CD4-positive, alpha-beta memory T cell (primary cell): ENCODE measurements at places on chromosomes 11 and 22.

DNA sequence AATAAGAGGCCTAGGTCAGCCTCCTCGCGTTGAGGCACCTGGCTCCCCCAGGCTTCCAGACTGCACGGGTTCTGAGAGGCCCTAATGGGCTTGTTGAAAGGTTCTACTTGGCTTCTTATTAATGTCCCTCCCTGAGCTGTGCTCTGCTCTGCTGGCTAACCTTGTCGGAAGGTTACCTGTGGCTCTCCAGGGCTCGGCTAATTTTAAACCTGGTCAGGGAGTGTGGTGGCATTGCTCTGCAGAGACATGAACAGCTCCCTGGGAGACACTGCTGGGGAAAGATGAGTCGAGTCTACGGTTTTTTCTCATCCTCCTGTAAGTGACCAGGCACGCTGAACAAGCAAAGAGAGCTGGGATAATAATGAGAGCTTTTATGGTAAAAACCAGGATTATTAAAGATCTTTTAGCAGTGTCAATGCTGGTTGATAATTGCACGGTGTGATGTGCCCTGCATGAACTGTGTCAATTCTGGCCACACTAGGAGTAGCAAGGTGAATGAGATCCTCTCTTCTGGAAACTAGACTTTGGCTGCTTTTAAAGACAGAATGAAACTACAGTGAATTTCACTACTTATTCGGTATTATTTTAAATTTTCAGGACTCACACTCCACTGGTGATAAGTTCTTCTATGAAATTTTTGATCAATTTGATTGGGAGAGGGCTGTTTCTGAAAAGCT lies 70.7 kb downstream of the TEAD1 start:
- no peak overlapping the region for H3K4me3 ChIP-seq
- DNase-seq, result no peak
- H3K36me3 ChIP-seq, result no peaks in the 10 kb centered on the region
- no peaks in the 10 kb centered on the region for H3K27me3 ChIP-seq

- peaks cover 36% of the 10 kb centered on the region for H3K4me1 ChIP-seq
- H3K27ac ChIP-seq, result no peak overlapping the region
- no peaks in the 10 kb centered on the region for H3K36me3 ChIP-seq
- no peaks in the 10 kb centered on the region for H3K27me3 ChIP-seq
- DNase-seq, result no peak
- no peak overlapping the region for H3K4me3 ChIP-seq
Observed at GRCh38 chr11:35250621-35251020, 111.7 kb downstream of the CD44 start.

- no peaks in the 10 kb centered on the region for H3K36me3 ChIP-seq
- peaks cover 30% of the 10 kb centered on the region for H3K4me1 ChIP-seq
- no peak overlapping the region for H3K27ac ChIP-seq
- no peaks in the 10 kb centered on the region for H3K27me3 ChIP-seq
- no peak overlapping the region for H3K4me3 ChIP-seq
- DNase-seq, result no peak
Observed at GRCh38 chr11:14081581-14082231, 119.2 kb downstream of the SPON1 start.

DNA sequence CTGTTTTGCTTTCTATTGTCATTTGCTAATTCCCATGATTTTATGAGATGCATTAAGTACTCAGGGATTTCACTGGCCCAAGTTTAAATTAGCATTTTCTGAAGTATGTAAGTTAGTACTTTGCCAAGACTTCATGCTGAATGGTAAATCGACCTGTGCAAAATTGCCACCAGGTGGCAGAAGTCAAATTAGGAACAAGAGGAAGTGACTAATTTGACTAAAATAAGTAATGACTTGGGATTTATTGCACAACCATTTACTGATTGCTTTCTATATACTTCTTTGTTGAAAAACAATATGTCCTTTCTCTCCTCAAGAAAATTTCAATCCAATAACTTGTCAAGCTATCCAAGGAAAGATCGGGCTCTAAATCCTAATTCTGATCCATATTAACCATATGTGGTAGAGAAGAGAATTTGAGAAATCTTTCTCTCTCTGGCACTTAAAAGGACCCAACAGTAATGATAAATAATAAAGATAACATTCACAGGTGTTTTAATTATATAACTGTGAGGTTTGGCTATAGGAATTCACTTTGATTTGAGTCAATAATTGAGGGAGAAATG lies 253.7 kb upstream of the CHORDC1 start:
- DNase-seq, result no peak
- no peaks in the 10 kb centered on the region for H3K27me3 ChIP-seq
- no peaks in the 10 kb centered on the region for H3K36me3 ChIP-seq

- H3K27me3 ChIP-seq, result no peaks in the 10 kb centered on the region
- H3K36me3 ChIP-seq, result no peaks in the 10 kb centered on the region
- no peak overlapping the region for H3K27ac ChIP-seq
- no peaks in the 10 kb centered on the region for H3K4me1 ChIP-seq
Observed at GRCh38 chr22:25147642-25147928, 52.1 kb upstream of the CRYBB3 start.

DNA sequence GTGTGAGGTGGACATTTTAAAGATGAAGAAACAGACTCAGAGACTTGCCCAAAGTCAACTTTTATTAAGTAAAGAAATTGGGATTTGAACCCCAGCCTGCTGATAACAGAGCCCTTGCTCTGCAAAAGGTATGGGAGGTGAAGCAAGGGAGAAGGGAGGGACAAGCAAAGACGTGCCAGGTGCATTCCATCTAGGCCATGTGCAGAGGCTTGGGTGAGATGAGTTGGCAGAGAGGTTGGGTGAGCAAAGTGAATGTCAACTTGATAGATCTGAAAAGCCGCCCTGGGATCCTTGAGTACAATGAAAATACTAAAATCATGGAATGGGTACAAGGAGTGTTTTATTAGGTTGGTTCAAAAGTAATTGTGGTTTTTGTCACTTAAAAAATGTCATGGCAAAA lies 341.3 kb downstream of the CADM1 start:
- no peak overlapping the region for H3K4me3 ChIP-seq
- no peaks in the 10 kb centered on the region for H3K27me3 ChIP-seq
- no peak overlapping the region for H3K27ac ChIP-seq
- DNase-seq, result no peak
- H3K36me3 ChIP-seq, result no peaks in the 10 kb centered on the region
- H3K4me1 ChIP-seq, result no peaks in the 10 kb centered on the region

GRCh38 chr11:125222494-125222893 lies 57.9 kb downstream of the PKNOX2 start:
- no peaks in the 10 kb centered on the region for H3K36me3 ChIP-seq
- no peak overlapping the region for H3K4me3 ChIP-seq
- H3K27ac ChIP-seq, result no peak overlapping the region
- no peaks in the 10 kb centered on the region for H3K27me3 ChIP-seq
- H3K4me1 ChIP-seq, result no peaks in the 10 kb centered on the region
- no peak for DNase-seq

- H3K36me3 ChIP-seq, result no peaks in the 10 kb centered on the region
- DNase-seq, result no peak
Observed at GRCh38 chr11:65781962-65782815, 1.4 kb upstream of the AP5B1 start.

- no peak overlapping the region for H3K27ac ChIP-seq
- no peak overlapping the region for H3K4me3 ChIP-seq
- no peaks in the 10 kb centered on the region for H3K36me3 ChIP-seq
- no peaks in the 10 kb centered on the region for H3K4me1 ChIP-seq
- no peaks in the 10 kb centered on the region for H3K27me3 ChIP-seq
Observed at GRCh38 chr11:29231991-29232390, 784.8 kb downstream of the KCNA4 start.

GRCh38 chr11:45649544-45650165 lies 15.8 kb downstream of the CHST1 start:
- no peaks in the 10 kb centered on the region for H3K36me3 ChIP-seq
- no peaks in the 10 kb centered on the region for H3K4me1 ChIP-seq
- no peaks in the 10 kb centered on the region for H3K27me3 ChIP-seq
- no peak overlapping the region for H3K27ac ChIP-seq

DNA sequence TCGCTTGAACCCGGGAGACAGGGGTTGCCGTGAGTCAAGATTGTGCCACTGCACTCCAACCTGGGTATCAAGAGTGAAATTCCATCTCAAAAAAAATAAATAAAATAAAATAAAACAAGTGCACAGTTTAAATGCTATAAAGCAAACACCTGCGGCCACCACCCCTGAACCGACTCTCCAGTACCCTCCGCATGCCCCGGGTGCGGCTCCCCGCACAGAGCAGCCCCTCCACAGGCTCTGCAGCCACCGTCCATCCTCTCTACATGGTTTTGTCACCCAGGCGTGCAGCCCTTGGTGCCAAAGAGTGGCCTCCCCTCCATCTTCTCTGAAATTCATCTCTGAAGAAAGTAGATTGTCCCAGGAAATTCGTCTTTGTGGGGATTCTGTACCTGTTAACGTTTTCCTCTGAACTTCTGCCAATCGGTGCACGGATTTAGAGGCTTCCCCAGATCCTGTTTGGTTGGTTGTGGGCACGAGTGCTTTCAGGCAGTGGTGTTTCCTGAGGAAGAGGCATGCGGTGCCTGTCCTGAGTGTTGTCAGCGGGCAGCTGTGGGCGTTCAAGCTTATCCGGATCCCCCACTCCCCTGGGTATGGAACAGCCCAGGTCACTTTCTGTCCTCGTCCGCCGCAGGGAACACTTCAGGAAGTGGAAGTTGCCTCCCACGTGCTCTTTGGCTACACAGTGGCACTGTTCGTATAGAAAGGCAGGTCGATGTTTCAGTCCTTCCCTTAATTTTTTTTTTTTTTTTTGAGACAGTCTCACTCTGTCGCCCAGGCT lies 4.1 kb downstream of the MIOX start:
- no peak overlapping the region for H3K4me3 ChIP-seq
- no peak overlapping the region for H3K27ac ChIP-seq
- H3K36me3 ChIP-seq, result no peaks in the 10 kb centered on the region
- peaks cover 8% of the 10 kb centered on the region for H3K4me1 ChIP-seq
- no peak for DNase-seq
- no peaks in the 10 kb centered on the region for H3K27me3 ChIP-seq

- peaks cover 7% of the 10 kb centered on the region for H3K27me3 ChIP-seq
- no peak overlapping the region for H3K4me3 ChIP-seq
- no peak for DNase-seq
- H3K4me1 ChIP-seq, result no peaks in the 10 kb centered on the region
Observed at GRCh38 chr11:72249961-72250360, 6.0 kb upstream of the PHOX2A start.

DNA sequence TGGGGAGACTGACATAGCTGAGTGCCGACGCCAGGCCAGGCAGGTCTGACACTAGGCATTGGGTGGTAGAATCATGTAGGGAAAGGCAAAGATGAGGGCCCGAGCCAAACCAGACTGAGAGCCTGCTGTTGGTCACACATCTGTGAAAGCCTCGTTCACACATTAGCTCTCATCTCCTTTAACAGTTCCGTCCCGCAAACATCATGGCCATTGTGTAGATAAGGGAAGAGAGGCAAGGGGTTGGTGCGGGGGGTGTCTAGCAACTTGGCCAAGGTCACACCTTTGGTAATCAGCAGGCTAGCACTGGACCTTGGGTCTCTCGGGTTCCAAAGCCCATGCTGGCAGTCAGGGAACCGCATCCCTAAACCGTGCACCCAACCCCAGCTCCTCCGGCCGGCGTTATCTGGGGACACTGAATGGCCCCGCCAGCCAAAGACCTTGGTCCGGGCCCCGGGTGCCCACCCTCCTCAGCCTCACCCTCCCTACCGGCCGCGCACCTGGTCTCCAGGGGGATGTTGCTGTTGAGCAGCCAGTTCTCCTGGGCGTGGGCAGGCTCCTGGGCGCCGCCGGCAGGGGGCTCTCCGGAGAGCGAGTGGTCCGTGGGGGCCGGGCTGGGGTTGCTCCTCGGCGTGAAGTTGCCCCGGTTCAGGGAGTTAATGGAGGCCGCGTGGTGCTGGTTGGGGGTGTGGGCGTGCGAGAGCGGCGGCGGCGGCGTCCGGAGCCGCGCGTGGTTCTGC lies 328.3 kb upstream of the NARS2 start:
- H3K4me1 ChIP-seq, result no peaks in the 10 kb centered on the region
- H3K27me3 ChIP-seq, result no peaks in the 10 kb centered on the region
- H3K36me3 ChIP-seq, result no peaks in the 10 kb centered on the region
- H3K4me3 ChIP-seq, result no peak overlapping the region

DNA sequence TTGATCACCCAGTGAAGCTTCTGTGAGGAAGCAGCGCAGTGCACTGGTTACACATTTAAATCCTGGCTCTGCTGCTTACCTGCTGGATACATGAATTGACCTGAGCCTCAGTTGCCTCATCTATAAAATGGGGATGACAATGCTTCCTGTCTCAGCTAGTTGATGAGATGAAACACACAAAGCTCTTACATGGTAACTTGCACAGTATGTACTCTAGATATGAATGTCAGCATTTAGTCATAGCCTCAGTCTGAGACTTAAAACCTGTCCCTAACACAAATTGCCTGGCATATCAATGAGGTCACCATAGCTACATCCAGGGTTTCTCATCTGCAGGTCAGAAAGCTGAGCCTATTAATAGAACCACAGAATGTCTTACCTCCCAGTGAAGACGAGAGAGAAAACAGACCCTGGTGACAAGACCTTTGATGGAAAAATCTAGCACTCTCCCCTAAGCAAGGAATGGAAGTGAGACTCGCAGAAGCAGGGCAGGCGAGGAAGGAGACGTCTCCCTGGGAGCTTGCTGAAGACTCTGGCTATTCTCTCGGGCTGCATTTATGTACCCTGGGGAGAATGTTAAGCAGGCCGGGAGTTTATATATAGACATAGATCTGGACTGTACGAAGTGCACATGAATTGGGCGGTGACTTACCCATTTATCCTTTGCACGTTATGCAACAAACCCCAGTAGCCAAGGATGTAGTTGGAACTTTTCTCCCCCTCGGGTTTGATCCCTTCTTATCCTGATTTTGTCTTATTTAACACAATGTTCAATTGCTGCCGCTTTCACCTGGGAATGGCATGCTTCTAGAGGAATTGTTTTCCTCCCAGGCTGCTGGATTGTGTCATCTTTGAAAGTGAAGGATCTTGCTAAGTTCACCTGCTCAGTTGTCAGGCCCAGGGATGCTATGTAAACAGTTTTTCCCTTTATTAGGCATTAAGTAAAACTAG lies 18.0 kb downstream of the SDHAF2 start:
- H3K36me3 ChIP-seq, result peaks cover 54% of the 10 kb centered on the region
- no peak overlapping the region for H3K27ac ChIP-seq
- H3K27me3 ChIP-seq, result no peaks in the 10 kb centered on the region
- no peaks in the 10 kb centered on the region for H3K4me1 ChIP-seq

- no peak overlapping the region for H3K4me3 ChIP-seq
- no peak overlapping the region for H3K27ac ChIP-seq
- H3K36me3 ChIP-seq, result no peaks in the 10 kb centered on the region
Observed at GRCh38 chr22:47419239-47419638, 656.8 kb downstream of the TBC1D22A start.

- H3K4me1 ChIP-seq, result no peaks in the 10 kb centered on the region
- no peaks in the 10 kb centered on the region for H3K36me3 ChIP-seq
- H3K4me3 ChIP-seq, result no peak overlapping the region
Observed at GRCh38 chr11:77003963-77004362, 30.2 kb upstream of the B3GNT6 start.

- no peaks in the 10 kb centered on the region for H3K27me3 ChIP-seq
- no peak for DNase-seq
- H3K27ac ChIP-seq, result no peak overlapping the region
Observed at GRCh38 chr11:131924457-131925201, 554.2 kb downstream of the NTM start.

- peaks cover 14% of the 10 kb centered on the region for H3K36me3 ChIP-seq
- no peak for DNase-seq
- no peaks in the 10 kb centered on the region for H3K27me3 ChIP-seq
- H3K4me1 ChIP-seq, result peaks cover 64% of the 10 kb centered on the region
- H3K4me3 ChIP-seq, result no peak overlapping the region
- H3K27ac ChIP-seq, result peak overlapping the region; percentile 39
Observed at GRCh38 chr11:75273411-75274391, 33.1 kb downstream of the TPBGL start.

- H3K36me3 ChIP-seq, result no peaks in the 10 kb centered on the region
- H3K4me3 ChIP-seq, result no peak overlapping the region
- no peak for DNase-seq
- H3K27ac ChIP-seq, result no peak overlapping the region
- no peaks in the 10 kb centered on the region for H3K27me3 ChIP-seq
Observed at GRCh38 chr11:131685906-131686305, 315.5 kb downstream of the NTM start.
